ENCODE measurements at places on chromosomes 6 and 20. TPM values are rescaled to one million over a fixed set of nuclear protein-coding genes. Genes with fewer than 3 reads are reported as not detected.

ZSCAN12 gene
- total RNA-seq: 6.5 TPM

SERPINB1 gene
- 34.2 TPM for total RNA-seq

DNA sequence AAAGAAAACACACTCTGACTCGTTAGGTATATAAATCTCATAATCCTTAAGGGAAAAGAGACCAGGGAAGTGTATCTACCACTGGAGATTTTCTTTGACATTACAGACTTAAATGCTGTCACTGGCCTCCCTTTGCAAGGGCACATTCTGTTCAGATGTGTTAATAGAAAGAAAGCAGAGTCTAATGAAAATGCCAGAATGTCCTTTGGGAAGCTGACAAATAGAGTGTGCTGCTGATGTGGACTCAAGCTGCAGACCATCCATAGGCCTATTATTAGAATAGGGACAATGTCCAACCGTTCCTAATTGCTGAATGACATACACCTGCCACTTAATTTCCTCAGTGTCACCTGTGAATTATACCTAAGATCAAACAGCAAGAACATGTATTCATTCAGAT, 41.2 kb downstream of the SLC35D3 start:
- no peak for DNase-seq

DNA sequence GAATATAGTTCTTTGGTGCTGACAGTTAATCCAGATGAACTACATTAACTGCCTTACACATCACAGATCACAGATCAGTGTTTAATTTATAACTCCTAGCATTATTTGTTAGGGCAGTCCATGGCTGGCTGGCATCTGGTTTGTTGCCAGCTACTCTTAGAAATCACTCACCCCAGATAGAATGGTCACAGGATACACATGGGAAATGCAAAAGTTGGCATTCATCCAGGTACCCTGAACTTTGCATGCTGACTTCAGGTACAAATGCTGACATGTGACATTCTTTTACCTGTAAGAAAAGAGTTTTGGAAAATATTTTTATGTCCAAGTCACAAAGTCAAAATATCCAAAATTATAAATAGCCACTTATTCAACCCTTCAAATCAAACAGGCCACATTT, 20.2 kb downstream of the FBXL4 start:
- DNase-seq: no peak

GRCh38 chr6:67459556-67459955, 1175.5 kb upstream of the ADGRB3 start:
- DNase-seq: peak; percentile 11

GRCh38 chr6:157519255-157520116, 138.5 kb downstream of the ZDHHC14 start:
- peak; percentile 80 for DNase-seq

DNA sequence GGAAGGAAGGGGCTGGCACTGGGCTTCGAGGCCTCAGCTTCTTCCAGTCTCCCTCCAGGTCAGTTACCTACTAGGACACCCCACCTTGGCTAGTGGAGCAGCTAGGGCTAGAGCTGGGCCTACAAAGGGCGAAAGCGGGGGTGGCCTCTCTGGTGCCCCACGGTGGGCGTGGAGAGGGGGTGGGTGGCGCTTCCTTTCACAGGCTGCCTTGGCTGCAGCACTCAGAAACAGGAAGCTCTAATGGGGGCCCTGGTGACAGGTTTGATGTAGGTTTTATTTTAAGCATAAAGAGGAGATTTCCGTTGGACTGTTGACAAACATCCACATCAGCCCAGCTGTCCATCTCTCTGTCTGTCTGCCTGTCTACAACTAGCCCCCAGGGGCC, 13.4 kb downstream of the FAM110A start:
- DNase-seq: no peak

All from foreskin keratinocyte (primary cell).